ENCODE measurements at places on chromosomes 5 and 9. TPM values are rescaled to one million over a fixed set of nuclear protein-coding genes. Genes with fewer than 3 reads are reported as not detected.
A peak's percentile ranks its signal among the peaks of the same experiment; 100 is the strongest.

DNA sequence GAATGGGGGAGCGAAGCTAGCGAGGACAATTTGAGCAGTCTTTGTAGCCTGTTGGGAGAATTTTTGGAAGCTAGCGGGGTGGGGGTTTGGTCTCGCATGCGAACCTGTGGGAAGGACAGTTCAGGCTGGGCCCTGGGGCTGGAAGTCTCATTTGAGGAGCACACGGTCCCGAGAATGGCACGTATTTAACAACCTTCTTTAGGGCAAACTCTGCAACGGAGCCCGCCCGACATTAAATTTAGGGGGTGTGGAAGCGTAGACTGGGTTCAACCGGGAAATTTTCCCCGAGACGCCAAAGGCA lies 35.2 kb upstream of the NFIB start:
- H3K4me1 ChIP-seq: peaks cover 4% of the 10 kb centered on the region
- H3K36me3 ChIP-seq: no peaks in the 10 kb centered on the region
- no peaks in the 10 kb centered on the region for H3K27me3 ChIP-seq
- H3K4me3 ChIP-seq: peak overlapping the region; percentile 47

DNA sequence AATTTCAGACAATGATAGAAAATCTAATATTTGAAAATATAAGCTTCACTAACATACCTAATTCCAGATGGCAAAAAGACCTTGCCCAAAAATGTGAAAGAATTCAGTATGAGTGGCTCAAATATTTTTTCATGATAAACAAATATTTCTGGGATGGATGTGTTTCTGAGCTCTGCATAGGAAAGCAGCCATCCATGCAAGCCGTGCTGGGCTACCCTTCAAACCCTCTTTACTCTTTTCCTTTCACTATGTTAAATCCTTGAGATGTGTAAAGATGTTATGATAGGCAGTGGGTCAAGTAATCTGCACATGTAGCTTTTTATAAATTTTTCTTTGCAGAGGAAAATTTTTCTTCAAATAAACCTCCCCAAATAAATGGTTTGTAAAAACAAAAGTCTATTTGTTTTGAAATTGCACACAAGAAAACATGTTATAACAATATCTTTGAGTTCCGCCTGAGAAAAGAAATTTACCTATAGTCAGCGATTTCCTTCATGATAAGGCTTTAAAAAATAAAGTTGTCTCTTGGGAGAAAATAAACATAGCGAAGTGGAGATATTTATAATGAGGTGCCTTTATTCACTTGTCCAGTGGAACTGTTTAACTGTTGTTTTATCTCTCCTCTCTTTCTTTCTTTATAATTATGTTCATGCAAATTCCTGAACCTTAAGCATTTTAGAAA lies 154.3 kb upstream of the PITX1 start:
- no peak overlapping the region for H3K27ac ChIP-seq
- no peak overlapping the region for H3K4me3 ChIP-seq
- no peaks in the 10 kb centered on the region for H3K36me3 ChIP-seq
- no peaks in the 10 kb centered on the region for H3K27me3 ChIP-seq

DNA sequence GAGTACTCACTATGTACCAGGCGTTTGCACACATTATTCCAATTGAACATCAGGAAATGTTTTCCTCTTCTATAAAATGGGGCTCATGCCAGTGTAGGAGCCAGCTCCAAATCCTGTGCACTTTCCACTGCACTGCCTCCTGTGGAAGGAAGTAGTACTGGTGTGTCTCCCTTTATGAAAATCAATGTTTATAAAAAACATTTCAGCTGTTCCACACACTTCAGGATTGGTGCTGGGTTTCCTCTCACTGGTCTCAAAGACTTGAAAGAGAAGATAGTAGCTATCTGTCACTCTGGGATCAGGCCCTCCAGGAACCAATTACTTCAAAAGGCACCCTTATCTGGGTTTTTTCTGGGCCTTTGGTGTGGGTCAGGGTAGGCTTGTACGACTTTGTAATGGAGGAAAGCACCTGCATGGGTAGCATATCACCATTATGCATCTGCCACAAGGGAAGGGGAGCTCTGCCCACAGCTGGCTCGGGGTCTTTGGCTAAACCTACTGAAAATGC lies 32.5 kb downstream of the RAB14 start:
- H3K27me3 ChIP-seq: no peaks in the 10 kb centered on the region
- H3K27ac ChIP-seq: no peak overlapping the region
- H3K4me1 ChIP-seq: no peaks in the 10 kb centered on the region
- no peak overlapping the region for H3K4me3 ChIP-seq

GRCh38 chr5:112004867-112005622 lies 248.1 kb upstream of the NREP start:
- no peak overlapping the region for H3K4me3 ChIP-seq
- no peaks in the 10 kb centered on the region for H3K4me1 ChIP-seq
- no peaks in the 10 kb centered on the region for H3K36me3 ChIP-seq
- DNase-seq: no peak
- H3K27me3 ChIP-seq: no peaks in the 10 kb centered on the region

- DNase-seq: no peak
- H3K4me1 ChIP-seq: no peaks in the 10 kb centered on the region
- no peaks in the 10 kb centered on the region for H3K27me3 ChIP-seq
- H3K27ac ChIP-seq: no peak overlapping the region
- H3K36me3 ChIP-seq: no peaks in the 10 kb centered on the region
Measured at GRCh38 chr5:5044247-5044840, 95.8 kb upstream of the ADAMTS16 start.

DNA sequence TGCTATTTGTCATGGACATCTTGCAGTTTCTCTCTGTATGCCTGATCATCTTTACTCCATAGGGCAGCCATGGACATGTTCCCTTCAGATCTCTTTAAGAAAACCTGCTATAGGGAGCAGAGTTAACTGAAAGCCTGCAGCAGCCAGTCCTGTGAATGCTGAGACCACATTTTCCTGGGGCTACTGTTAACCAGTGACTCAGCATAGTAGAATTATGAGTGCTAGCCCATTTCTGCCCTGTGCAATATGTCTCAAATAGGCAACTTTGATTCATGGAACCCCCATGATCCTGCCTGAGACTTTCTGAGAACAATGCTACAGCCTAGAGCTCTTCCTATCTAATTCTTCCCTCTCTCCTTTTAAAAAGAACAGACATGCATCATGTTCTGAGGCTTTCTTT lies 624.2 kb downstream of the CHSY3 start:
- no peak overlapping the region for H3K4me3 ChIP-seq
- DNase-seq: no peak
- H3K36me3 ChIP-seq: no peaks in the 10 kb centered on the region
- no peaks in the 10 kb centered on the region for H3K27me3 ChIP-seq
- no peaks in the 10 kb centered on the region for H3K4me1 ChIP-seq
- no peak overlapping the region for H3K27ac ChIP-seq

DNA sequence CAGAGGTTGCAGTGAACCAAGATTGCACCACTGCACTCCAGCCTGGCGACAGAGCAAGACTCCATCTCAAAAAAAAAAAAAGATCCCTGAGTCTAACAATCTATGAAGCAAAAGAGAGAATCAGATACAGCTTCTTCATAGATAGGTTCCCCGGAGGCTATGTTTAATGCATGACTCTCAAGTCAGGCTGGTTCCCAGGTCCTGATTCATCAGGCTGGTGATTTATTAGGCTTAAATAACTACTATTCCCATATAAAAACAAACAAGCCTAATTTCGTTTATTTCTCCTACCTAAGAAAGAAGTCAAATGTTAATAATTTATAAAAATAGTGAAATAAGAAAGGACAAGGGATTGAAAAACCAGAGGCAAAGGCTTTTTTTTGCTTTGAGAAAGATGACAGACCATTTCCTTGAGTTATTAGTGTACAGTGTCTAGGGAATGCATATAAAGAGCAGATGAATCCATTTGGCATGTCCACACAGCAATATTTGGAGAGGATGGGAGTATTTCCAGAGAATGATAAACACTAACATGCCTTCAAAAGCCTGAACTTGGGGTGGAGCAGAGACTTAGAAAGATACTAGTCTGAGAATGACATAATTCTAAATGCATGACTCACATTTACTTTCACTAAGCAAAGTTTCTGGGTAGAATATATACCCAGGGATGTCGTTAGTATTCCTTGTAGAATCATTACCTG lies 115.3 kb downstream of the NREP start:
- H3K27me3 ChIP-seq: no peaks in the 10 kb centered on the region
- DNase-seq: no peak
- H3K4me1 ChIP-seq: no peaks in the 10 kb centered on the region
- no peak overlapping the region for H3K27ac ChIP-seq

- no peak overlapping the region for H3K4me3 ChIP-seq
- H3K27me3 ChIP-seq: no peaks in the 10 kb centered on the region
- no peak overlapping the region for H3K27ac ChIP-seq
- peaks cover 1% of the 10 kb centered on the region for H3K4me1 ChIP-seq
- DNase-seq: no peak
- no peaks in the 10 kb centered on the region for H3K36me3 ChIP-seq
Measured at GRCh38 chr5:89064054-89064453, 181.1 kb upstream of the MEF2C start.

- H3K4me3 ChIP-seq: no peak overlapping the region
- no peaks in the 10 kb centered on the region for H3K36me3 ChIP-seq
- H3K27me3 ChIP-seq: no peaks in the 10 kb centered on the region
- no peak overlapping the region for H3K27ac ChIP-seq
- DNase-seq: no peak
- H3K4me1 ChIP-seq: no peaks in the 10 kb centered on the region
Measured at GRCh38 chr5:34666392-34667080, 10.4 kb downstream of the RAI14 start.

DNA sequence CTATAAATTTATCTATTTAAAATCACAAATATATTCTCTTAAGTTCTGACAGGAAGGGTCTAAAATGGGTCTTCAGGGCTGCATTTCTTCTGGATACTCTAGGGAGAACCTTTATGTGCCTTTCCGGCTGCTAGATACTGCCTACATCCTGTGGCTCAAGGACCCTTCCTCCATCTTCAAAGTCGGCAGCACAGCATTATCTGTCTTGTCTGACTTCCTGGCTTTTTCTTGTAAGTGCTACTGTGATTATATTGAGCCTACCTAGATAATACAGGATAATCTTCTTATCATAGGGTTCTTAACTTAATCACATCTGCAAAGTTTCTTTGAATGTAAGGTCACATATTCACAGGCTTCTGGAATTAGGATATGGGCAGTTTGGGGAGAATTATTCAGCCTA lies 943.8 kb upstream of the TYRP1 start:
- no peak for DNase-seq
- H3K4me1 ChIP-seq: no peaks in the 10 kb centered on the region
- no peak overlapping the region for H3K4me3 ChIP-seq
- H3K36me3 ChIP-seq: no peaks in the 10 kb centered on the region

- H3K4me3 ChIP-seq: no peak overlapping the region
- H3K4me1 ChIP-seq: no peaks in the 10 kb centered on the region
- H3K27ac ChIP-seq: no peak overlapping the region
Measured at GRCh38 chr5:9423571-9423970, 122.3 kb downstream of the SEMA5A start.

DNA sequence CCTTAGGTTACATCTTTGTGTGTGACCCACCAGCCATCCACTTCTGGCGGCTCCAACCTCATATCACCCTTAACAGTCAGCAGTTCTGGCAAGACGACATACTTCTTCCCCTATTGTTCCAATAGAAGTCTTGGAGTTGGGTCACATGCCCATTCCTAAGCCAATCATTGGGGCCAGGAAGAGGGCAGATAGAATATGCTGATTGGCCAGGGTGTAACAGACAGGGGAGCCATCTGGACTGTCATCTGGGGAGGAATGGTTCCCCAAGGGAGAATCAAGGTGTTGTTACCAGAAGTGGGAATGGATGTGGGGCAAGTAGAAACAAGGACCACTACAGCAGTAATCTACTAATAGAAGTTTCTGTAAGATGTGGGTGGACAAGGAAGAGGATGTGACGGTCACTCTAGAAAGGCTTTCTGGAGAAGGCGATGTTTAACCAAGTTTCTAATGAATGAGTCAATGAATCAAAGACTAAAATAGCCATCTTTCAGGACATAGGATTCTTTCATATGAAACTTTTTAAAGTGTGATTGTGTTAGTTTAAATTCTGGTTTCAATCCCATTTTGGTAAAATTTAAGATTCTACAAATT lies 200.4 kb downstream of the ARHGAP26 start:
- no peak for DNase-seq
- H3K27ac ChIP-seq: no peak overlapping the region
- H3K27me3 ChIP-seq: no peaks in the 10 kb centered on the region
- peaks cover 1% of the 10 kb centered on the region for H3K4me1 ChIP-seq

DNA sequence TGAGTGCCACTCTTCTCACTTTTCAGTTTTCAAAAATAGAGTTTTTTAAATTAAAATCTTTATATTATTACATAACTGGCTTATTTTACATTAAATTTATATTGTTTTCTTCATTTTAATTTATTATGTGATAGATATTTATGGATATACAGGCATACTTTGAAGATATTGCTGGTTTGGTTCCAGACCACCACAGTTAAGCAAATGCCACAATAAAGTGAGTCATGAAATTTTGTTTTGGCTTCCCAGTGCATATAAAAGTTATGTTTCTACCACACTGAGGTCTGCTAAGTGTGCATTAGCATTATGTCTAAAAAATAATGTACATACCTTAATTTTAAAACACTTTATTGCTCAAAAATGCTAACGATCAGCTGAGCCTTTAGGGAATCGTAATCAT lies 47.4 kb downstream of the NDUFS4 start:
- H3K36me3 ChIP-seq: no peaks in the 10 kb centered on the region
- DNase-seq: no peak
- peaks cover 4% of the 10 kb centered on the region for H3K4me1 ChIP-seq
- H3K4me3 ChIP-seq: no peak overlapping the region
- H3K27me3 ChIP-seq: no peaks in the 10 kb centered on the region

GRCh38 chr5:98698359-98698758 lies 75.1 kb upstream of the RGMB start:
- no peak overlapping the region for H3K27ac ChIP-seq
- no peaks in the 10 kb centered on the region for H3K27me3 ChIP-seq
- H3K4me3 ChIP-seq: no peak overlapping the region
- H3K4me1 ChIP-seq: no peaks in the 10 kb centered on the region
- no peak for DNase-seq

- H3K27ac ChIP-seq: peak within 1 kb of the TSS; percentile 98
- peaks cover 5% of the 10 kb centered on the region for H3K4me1 ChIP-seq
- H3K4me3 ChIP-seq: peak within 1 kb of the TSS; percentile 97
- H3K27me3 ChIP-seq: no peaks in the 10 kb centered on the region
Measured at GRCh38 chr5:112921833-112922817, at the start of gene REEP5. TSS of gene REEP5 (minus strand) at chr5:112922227. CDS start at chr5:112922190, 37 bp downstream.

The FYB1 gene
- total RNA-seq: 8.6 TPM

The GABBR2 gene
- not detected for total RNA-seq

The GPR21 gene
- total RNA-seq: 1.7 TPM

The PCDHA1 gene
- 0.05 TPM for total RNA-seq

The MLANA gene
- not detected for total RNA-seq

Data from ovary (tissue), 10 donors.